ENCODE measurements at places on chromosomes 2 and 18. TPM values are rescaled to one million over a fixed set of nuclear protein-coding genes. Genes with fewer than 3 reads are reported as not detected.

GRCh38 chr2:76323381-76323780 lies 612.7 kb upstream of the GCFC2 start:
- DNase-seq: no peak

DNA sequence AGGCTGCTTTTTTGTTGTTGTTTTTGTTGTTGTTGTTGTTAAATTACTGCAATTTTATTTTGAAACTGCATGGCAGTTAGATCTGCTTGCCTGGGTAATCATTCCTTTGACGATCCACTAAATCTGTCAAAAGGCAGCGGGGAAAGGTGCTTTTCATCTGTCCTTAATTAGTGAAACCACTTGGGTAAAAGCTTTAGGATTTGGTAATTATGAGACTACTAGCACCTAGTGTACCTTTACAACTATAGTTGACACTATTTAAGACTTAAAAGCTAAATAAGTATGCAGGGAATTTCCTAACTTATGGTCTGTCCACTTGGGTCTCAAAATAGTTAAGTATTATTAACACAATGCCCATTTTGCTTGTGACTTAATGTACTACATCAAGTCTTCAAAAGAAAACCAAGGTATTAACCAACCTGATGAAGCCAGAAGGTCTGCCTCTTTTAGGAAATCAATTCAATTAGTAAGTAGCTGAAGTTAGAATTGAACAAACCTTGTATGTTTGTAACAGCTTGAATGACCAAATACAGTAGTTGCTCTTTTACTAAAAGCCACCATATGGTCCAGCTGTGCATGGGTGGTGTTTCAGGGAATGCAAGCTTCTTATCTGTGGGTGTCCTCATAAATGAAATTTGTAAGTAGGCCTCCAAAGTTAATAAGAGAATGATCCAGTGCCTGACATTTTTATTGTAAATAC lies 44.8 kb downstream of the NAB1 start:
- no peak for DNase-seq

- DNase-seq: no peak
Measured at GRCh38 chr2:222080141-222080540, 218.7 kb downstream of the PAX3 start.

DNA sequence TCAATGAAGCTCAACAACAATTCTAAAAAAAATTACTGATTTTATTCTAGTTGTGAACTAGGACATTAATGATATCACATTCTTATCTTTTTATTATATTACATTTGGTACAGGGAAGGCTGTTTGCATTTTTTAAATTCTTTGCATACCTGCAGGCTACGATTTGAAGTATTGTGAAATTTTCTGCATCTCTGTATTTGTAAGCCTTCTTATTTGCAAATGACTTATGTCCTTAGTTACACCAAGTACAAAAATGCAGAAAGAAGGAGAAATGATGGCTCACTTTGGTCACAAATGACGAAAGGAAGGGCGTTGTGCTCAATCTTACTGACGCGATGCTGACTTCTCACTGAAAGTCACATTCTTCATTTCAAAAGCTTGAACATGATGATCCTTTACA lies 227.5 kb upstream of the SOX11 start:
- DNase-seq: no peak

The EGR4 gene
- total RNA-seq: not detected

The DBI gene
- total RNA-seq: 117 TPM

The UGT1A4 gene
- total RNA-seq: not detected

The IL37 gene
- total RNA-seq: not detected

Data from fibroblast of villous mesenchyme (primary cell).